Karpas-422 (cell line): ENCODE measurements at places on chromosomes 2 and 18. TPM values are rescaled to one million over a fixed set of nuclear protein-coding genes. Genes with fewer than 3 reads are reported as not detected.

CCDC141 gene
- 0.30 TPM in 1 of 2 replicates, not detected in the other for total RNA-seq

HOXD12 gene
- total RNA-seq, result 1.0 and 1.9 TPM in 2 replicates

COL3A1 gene
- not detected in 2 replicates for total RNA-seq

INPP5D gene
- total RNA-seq, result 145 and 155 TPM in 2 replicates

PSME4 gene
- total RNA-seq, result 40.2 and 67.5 TPM in 2 replicates

CASP8 gene
- total RNA-seq, result 28.5 and 114 TPM in 2 replicates

KIDINS220 gene
- total RNA-seq, result 21.2 and 26.8 TPM in 2 replicates

COLEC12 gene
- not detected in 2 replicates for total RNA-seq

AGXT gene
- not detected in 2 replicates for total RNA-seq

ZNF396 gene
- 1.0 and 1.4 TPM in 2 replicates for total RNA-seq

MYOM1 gene
- 0.04 TPM in 1 of 2 replicates, not detected in the other for total RNA-seq

HOXD10 gene
- total RNA-seq, result not detected in 2 replicates

KYNU gene
- 0.75 and 1.8 TPM in 2 replicates for total RNA-seq

EMILIN2 gene
- total RNA-seq, result 1.8 and 2.3 TPM in 2 replicates

MC5R gene
- not detected in 2 replicates for total RNA-seq

FEV gene
- total RNA-seq, result not detected in 2 replicates

CYP26B1 gene
- not detected in 2 replicates for total RNA-seq

SEH1L gene
- total RNA-seq, result 58.8 and 64.4 TPM in 2 replicates

REEP1 gene
- 0.22 TPM in 1 of 2 replicates, not detected in the other for total RNA-seq

CAVIN2 gene
- total RNA-seq, result 2.7 and 3.1 TPM in 2 replicates

CNDP1 gene
- total RNA-seq, result 0.11 TPM in 1 of 2 replicates, not detected in the other

DNAH6 gene
- under 0.01 and 0.15 TPM in 2 replicates for total RNA-seq

FBXO41 gene
- 44.9 and 55.6 TPM in 2 replicates for total RNA-seq

MRPS9 gene
- total RNA-seq, result 24.5 and 64.1 TPM in 2 replicates

CNRIP1 gene
- 2.8 TPM in 1 of 2 replicates, not detected in the other for total RNA-seq

HOXD8 gene
- not detected in 2 replicates for total RNA-seq

HOXD4 gene
- total RNA-seq, result not detected in 2 replicates

MERTK gene
- total RNA-seq, result not detected in 2 replicates

ADD2 gene
- total RNA-seq, result not detected in 2 replicates

SOX11 gene
- not detected in 2 replicates for total RNA-seq

FBLN7 gene
- 0.07 TPM in 2 replicates for total RNA-seq

TMEM127 gene
- total RNA-seq, result 17.7 and 21.9 TPM in 2 replicates

SCN1A gene
- not detected in 2 replicates for total RNA-seq

PPP1R1C gene
- total RNA-seq, result not detected in 2 replicates

APCDD1 gene
- total RNA-seq, result not detected in 2 replicates

EPHA4 gene
- not detected in 2 replicates for total RNA-seq

DCDC2C gene
- not detected in 2 replicates for total RNA-seq

ALK gene
- total RNA-seq, result not detected in 2 replicates

LTBP1 gene
- total RNA-seq, result 9.2 and 11.8 TPM in 2 replicates

DSEL gene
- total RNA-seq, result not detected in 2 replicates

CD8A gene
- not detected in 2 replicates for total RNA-seq

PLCD4 gene
- total RNA-seq, result 0.43 TPM in 1 of 2 replicates, not detected in the other

DTNA gene
- total RNA-seq, result not detected in 2 replicates

SULT1C4 gene
- total RNA-seq, result not detected in 2 replicates

GCFC2 gene
- 67.7 and 108 TPM in 2 replicates for total RNA-seq

ARHGAP15 gene
- 65.6 and 82.8 TPM in 2 replicates for total RNA-seq

C2orf72 gene
- not detected in 2 replicates for total RNA-seq

IL1R2 gene
- total RNA-seq, result not detected in 2 replicates

HOXD9 gene
- total RNA-seq, result not detected in 2 replicates

TCF23 gene
- not detected in 2 replicates for total RNA-seq
